ENCODE measurements at places on chromosomes 16 and 17.

- no peak for DNase-seq
Measured at GRCh38 chr17:64687961-64688360, 25.9 kb upstream of the SMURF2 start.

- DNase-seq = no peak
Measured at GRCh38 chr16:17235147-17235815, 235.5 kb downstream of the XYLT1 start.

GRCh38 chr16:68590201-68590994, 51.3 kb downstream of the ZFP90 start:
- no peak for DNase-seq

GRCh38 chr16:65059406-65059980, 62.4 kb downstream of the CDH11 start:
- no peak for DNase-seq

GRCh38 chr16:11248133-11248532, 7.9 kb downstream of the SOCS1 start:
- no peak for DNase-seq

DNA sequence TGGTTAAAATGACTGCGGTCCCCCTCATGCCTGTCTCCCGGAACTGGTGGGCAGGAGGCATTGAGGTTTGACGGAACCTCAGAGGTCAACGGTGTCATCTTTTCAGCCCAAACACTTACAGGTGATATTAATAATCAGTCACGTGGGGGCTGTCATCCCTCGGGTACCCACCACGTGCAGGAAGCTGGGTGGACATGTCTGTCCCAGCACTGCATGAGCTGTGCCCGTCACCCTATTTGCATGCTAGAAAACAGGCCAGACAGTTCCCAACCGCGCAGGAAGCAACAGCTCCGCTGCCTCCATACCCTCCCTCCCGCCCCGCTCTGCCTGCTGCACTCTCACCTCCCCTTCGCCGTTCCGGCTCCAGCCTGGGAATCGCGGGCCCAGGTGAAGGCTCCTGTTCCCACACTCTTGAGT, 1.4 kb downstream of the SYNGR3 start:
- no peak for DNase-seq

- no peak for DNase-seq
Measured at GRCh38 chr17:77875051-77875780, 83.3 kb upstream of the TNRC6C start.

DNA sequence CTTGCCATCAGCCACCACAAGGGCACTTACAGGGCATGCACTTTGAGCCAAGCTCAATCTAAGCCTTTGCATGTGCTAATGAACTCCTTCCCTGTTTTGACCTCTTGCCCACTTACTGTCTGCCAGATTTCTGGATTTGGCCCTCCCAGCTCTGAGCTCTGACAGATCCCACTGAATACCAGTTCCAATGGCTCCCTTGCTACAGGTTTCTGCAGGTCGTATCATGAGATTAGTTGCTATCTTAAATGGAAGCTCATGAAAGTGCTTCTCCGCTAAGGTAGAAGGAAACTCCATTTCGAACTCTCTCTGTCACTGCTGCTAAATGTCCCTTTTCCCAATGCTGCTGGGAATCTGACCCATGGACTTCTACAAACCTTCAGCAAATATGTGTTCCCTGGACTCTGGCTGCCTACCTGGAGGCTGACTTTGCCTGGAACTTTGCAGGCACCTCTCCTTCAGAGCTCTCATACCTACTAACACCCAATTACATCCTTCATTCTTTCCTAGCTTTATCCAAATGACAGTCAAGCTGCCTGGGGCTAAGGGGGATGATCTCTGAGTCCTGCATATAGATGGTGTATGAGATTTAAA, 23.5 kb upstream of the TOB1 start:
- no peak for DNase-seq

- peak; percentile 43 for DNase-seq
Measured at GRCh38 chr17:73191443-73192205, 1.2 kb upstream of the COG1 start.

- no peak for DNase-seq
Measured at GRCh38 chr17:79841369-79842135, 2.3 kb upstream of the CBX4 start.

GRCh38 chr17:17732444-17732843, 51.2 kb downstream of the RAI1 start:
- DNase-seq = no peak

DNA sequence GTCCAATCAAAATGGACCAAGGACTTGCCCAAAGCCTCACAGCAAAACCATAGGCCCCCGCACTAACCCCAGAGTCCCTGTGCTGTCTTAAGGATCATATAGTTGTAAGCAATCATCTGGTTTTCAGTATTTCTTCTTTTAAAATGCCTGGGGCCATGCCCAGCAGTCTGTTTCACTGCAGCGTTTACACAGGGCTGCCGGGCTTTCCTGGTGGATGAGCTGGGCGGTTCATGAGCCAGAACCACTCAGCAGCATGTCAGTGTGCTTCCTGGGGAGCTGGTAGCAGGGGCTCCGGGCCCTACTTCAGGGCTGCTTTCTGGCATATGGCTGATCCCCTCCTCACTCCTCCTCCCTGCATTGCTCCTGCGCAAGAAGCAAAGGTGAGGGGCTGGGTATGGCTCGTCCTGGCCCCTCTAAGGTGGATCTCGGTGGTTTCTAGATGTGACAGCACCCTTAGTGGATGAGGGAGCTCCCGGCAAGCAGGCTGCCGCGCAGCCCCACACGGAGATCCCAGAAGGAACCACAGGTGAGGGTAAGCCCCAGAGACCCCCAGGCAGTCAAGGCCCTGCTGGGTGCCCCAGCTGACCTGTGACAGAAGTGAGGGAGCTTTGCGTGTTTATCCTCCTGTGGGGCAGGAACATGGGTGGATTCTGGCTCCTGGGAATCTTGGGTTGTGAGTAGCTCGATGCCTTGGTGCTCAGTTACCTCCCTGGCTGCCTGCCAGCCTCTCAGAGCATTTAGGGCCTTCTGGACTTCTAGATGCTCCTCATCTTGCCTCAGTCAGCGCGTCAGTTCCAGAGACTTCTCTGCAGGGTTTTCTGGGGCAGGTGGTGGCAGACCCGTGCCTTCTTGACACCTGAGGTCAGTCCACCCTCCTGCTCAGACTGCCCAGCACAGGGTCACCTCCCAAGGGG, 24.8 kb upstream of the STH start:
- no peak for DNase-seq

GRCh38 chr16:28195859-28196258, 15.9 kb downstream of the XPO6 start:
- DNase-seq = no peak

- no peak for DNase-seq
Measured at GRCh38 chr16:25868106-25868505, 176.3 kb downstream of the HS3ST4 start.

- no peak for DNase-seq
Measured at GRCh38 chr17:77147357-77147801, 6.6 kb downstream of the SEC14L1 start.

DNA sequence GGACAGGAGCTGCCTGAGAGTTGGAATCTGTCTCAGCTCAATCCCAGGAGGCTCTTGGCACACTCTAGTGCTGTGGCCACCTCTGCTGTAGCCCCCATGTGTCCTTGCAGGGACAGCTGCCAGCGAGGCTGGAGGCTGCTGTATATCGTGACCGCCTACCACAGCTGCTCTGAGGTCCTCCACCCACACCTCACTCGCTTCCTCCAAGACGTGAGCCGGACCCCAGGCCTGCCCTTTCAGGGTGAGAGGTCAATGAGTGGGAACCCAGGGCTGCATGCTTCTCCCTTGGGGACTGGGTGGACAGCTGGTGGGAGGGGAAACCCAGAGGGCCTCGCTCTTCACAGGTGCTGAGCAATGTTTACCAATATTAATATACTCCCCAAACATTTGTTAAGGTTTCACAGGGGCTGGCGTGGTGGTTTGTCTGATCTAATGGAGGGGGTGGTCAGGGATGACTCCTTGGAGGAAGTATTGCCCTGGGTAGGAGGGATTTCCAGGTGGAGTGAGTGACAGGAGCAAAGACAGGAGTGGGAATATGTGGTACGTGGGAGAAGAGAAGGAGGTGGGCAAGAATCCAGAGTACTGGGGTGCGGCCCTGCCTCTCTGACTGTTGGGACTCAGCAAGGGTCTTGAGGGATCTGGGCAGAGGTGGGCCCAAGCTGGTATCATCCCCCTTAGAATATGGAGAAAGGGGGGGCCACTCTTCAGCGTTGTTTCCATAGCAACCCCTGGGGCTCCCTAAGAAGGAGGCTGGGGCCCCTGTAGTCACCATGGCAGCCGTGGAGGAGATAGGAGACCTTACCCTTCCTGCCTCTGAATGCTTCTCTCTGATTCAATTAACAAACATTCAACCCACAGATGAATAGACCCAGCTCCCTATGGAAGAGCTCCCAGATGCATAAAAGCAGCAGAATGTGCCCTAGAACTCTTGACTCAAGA, 22.2 kb upstream of the ALKBH5 start:
- DNase-seq = no peak

DNA sequence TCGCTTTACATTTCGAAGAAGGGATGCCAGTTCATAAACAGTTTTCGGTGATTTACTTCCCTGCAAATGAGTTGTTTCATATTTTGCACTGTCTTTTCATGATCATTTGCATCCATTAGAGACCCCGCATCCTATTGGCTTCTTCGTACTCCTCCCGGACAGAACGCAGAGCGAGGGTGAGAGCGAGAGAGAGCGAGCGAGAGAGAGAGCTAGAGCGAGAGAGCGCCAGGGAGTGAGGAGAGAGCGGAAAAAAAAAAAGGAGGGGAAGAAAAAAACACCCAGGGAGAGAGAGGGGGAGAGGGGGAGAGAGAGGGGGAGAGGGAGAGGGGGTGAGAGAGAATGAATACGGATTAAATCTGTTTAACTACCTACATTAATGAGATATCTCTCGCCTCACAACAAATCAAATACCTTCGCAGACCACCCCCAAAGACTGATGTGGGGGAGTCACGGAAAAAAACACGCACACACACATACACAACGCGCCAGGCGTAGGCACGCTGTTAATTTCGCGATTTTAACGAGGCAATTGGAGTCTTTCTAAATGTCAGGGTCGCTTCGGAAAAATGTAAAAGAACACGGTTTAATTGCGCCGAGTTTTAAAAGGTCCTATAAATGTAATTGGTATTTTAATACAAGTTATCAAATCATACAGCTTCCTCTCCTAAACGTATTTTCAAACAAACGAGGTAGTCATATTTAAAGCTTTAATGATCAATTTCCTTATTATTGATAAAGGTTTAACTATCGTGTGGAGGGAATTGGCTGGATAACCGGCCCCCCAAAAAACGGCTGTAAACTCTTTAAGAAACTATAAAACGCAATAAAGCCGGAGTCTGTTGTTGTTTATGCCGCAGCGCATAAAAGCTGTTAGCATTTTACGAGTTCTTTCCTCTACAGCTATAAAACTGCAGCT, at the start of gene HOXB8:
HOXB8 (minus strand) TSS at position 246 of the 916 bp plus-strand sequence. CDS start 588 bp downstream, outside the sequence.
- DNase-seq = no peak

GRCh38 chr17:63162406-63163157, 196.5 kb downstream of the TANC2 start:
- no peak for DNase-seq

- no peak for DNase-seq
Measured at GRCh38 chr16:22018559-22018958, 10.6 kb downstream of the MOSMO start.

DNA sequence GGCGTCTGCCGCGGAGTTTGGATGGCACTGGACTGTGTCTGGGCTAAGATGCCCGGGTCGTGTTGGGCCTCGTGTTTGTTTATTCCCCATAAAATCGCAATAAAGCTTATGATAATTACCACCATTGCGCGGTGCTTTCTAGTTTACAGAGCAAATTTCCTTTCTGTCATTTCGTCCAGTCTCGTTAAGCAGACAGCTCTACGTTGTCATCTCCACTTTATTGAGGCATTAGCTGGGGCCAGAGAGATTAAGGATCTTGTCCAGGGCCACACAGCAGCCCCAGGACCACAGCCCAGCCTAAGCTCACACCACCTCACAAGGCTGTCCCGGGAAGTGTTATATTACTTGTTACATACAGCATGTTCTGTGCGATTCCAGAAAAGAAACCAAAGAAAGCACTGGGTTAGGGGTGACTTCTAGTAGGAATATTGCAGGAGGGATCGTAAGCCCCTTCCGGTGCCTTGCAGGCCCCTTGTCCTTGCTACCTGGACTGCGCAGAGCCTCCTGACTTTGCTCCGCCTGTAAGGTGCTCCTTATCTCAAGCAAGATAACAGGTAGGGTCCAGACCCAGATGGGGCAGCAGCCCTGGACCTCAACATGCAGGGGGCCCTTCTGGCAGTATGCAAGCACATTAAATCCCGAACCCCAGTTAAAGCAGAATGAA, 6.3 kb downstream of the NOS2 start:
- DNase-seq = no peak

DNA sequence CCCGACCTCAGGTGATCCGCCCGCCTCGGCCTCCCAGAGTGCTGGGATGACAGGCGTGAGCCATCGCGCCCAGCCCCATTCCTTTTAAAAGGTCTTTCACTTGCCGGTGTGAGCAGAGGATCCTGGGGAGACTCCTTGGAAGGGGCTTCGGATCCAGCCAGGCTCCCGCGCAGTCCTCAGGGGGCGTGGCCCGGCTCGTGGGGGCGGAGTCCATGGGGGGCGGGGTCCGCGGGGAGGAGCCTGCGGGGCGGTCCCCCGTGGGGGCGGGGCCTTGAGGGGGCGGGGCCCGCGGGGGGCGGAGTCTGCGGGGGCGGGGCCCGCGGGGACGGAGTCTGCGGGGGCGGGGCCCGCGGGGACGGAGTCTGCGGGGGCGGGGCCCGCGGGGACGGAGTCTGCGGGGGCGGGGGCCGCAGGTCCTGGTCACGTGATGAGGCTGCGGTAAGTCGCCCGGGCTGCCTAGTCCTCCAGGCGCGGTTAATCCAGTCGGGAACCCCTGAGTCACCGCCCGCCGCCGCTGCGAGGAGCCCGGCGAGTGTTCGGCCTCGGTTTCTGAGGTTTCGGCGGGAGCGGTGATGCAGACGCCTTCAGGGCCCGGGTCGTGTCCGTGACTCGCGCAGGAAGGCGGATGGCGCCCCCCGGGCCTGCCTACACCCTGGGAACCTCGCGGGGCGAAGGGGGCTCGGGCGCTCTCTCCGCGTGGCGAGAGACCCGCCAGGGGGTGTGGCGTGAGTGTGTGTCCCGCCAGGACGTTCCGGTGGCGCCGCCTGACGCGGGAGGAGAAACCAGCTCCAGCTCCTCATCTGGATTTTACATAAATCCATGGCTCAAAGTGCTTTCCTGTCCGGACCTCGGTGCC, 23.6 kb upstream of the ABR start:
- DNase-seq = no peak

GRCh38 chr16:88686062-88686438, 257 bp downstream of the SNAI3 start:
- DNase-seq = no peak

GRCh38 chr17:32265192-32265923, at the start of gene RHBDL3:
TSS of gene RHBDL3 (plus strand) at chr17:32265832. CDS start at chr17:32266190, 358 bp downstream.
- no peak for DNase-seq

GRCh38 chr16:73287859-73288405, 240.0 kb upstream of the ZFHX3 start:
- DNase-seq = no peak
